ENCODE measurements at places on chromosomes 16 and 17.

GRCh38 chr16:85650135-85650843 is 37.2 kb downstream of the GSE1 start:
- no peak for DNase-seq

DNA sequence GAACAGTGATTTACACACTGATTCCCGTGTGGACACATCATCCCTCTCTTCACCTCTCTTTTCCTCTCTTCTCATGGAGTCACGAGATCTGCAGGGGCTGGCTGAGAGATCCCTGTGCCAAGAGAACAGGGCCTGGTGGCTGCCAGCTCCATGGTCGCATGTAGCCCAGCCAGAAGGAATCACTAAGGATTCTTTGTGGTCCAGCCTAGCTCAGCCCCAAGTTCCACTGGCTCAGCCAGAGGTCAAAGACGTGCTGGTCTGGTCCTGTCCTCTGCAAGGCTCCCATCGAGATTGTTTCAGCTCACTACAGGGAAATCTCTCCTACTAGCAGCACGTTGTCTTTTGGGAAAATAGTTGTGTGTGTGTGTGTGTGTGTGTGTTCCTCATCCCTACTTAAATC is 66.4 kb downstream of the NDEL1 start:
- no peak for DNase-seq

DNA sequence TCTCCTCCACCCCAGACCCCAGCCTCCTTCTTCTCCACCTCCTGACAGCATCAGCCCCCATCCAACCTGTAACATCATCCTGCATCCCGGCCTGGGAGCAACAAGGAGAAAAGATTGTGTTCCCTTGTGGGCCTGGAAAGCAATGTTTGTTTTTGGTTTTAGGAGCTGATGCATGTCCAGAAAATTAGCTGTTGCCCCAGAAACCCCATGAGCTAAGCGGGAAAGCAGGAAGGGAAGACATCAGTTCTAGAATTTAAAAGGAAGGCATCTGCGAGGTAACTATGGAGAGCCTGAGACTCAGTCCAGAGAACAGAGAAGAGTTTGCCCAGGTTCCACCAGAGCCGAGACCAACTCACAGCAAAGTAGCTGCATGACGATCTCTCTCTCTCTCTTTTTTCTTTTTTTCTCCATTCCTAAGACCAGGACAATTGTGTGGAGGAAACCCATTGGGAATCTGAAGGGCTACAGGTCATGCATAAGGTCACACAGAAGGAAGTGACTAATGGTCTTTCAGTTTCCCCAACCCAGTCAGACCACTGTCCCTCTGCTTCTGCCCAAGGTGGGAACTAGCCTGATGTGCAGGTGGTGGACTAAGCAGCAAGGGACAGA is 124.4 kb downstream of the SLC39A11 start:
- DNase-seq: no peak

DNA sequence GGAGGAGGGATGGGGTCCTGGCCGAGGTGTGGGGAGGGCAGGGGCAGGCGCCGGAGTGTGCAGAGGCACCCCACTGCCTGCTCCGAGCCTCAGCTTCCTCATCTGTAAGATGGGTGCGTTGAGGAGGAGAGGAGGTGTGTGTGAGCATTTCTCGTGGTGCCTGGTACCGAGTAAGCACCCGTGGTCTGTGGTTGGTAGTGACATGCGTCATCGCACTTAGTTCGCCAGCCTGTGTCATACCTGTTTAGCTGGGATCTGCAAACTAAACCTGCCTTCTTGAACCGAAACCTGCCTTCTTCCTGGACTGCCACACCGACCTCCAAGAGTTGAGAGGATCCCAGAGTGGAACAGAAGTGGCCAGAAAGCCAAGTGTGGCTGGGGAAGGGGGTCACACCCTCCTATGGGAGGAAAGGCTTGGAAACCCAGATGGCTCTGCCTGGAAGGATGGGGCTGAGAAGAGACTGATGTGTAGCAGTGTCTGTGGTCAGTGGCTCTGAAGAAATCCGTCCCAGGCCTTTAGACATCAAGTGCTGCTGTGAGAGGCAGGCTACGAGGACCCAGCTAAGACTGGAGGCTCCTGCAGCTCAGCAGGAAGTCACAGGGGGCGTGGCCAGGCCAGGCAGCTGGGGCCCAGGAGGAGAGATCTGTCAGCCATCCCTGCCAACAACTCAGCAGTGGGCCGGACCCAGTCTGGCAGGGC is 162.6 kb upstream of the PLCG2 start:
- DNase-seq: peak; percentile 63

All from activated T-cell treated with anti-CD3 and anti-CD28 coated beads for 48 hours (primary cell).